ENCODE measurements at places on chromosomes 11 and 22.
A peak's percentile ranks its signal among the peaks of the same experiment; 100 is the strongest.

DNA sequence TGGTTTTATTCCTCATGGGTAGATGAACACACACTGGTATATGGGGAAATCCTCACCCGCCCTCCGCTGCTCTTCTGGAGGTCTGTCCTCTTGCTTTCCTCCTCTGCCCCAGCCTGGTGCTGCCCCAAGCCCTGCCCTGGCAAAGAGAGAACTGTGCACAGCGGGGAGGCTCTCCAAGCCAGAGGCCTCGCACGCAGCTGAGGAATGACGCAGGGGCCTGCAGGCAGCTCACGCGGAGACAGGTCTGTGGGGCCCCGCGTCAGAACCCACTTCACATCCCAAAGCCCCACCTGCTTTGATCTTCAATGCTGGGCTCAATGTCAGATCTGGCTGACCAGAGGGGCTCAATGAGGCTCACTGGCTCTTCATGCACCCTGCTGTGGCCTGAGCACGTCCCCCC is 10.0 kb downstream of the GATD1 start:
- DNase-seq: no peak

GRCh38 chr22:37175414-37176281 is 12.4 kb downstream of the C1QTNF6 start:
- peak; percentile 11 for DNase-seq

- DNase-seq: no peak
Measured at GRCh38 chr11:127649071-127649470, 648.5 kb upstream of the KIRREL3 start.

- no peak for DNase-seq
Measured at GRCh38 chr22:24973872-24974271, 21.4 kb downstream of the KIAA1671 start.

DNA sequence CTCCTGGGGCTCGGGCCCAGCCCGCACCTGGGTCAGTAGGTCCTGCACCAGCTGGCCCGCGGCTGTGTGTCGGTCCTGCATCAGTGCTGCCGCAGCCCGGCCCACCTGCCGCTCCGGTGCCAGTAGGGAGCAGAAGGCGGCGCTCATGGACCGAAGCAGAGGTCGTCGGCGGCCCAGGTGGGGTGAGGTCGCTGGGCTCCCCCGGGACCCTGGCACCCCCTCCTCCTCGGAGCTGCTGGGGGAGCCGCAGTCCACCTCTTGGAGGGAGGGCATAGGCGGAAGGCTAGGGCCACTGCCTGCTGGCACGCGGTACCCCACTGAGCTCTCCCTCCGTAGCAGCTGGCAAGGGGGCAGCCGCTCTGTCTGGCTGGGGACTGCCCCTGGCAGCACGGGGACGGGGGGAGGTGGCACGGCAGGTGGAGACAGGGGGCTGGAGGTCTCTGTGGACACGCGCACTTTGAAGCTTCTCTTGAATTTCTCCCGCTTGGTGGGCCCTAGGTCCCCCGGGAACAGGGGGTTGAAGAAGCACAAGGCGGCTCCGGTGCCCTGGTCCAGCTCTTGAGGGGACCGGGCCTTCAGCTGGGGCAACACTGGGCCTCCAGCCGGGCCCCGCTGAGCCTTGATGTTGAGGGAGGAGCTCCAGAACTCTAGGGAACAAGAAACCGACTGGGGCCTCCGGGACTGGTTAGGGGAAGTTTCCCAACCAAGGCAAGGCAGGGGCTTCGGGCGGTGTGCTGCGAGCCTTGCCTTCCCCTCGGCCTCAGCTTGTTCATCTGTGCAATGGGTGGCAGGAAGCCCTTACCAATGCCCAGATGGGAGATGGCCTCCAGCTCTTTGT is 1.4 kb downstream of the RIN1 start:
- no peak for DNase-seq

GRCh38 chr11:34204396-34205279 is 99.2 kb downstream of the NAT10 start:
- DNase-seq: no peak

DNA sequence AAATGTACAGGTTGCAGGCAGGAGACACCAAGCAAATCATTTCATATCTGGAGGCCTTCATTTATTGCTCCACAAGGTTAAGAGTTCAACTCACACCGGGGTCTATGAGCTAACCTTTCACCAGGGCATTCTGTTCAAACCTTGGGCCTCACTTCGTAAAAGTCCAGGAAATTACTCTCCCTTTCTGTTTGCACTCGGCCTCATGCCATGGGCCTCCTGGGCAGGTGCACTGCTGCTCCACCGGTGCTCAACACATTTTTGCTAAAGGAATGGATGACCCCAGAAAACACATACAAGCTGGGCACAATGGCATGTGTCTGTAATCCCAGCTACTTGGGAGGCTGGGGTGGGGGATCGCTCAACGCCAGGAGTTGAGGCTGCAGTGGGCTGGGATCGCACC is 16.6 kb upstream of the RRP7A start:
- no peak for DNase-seq

DNA sequence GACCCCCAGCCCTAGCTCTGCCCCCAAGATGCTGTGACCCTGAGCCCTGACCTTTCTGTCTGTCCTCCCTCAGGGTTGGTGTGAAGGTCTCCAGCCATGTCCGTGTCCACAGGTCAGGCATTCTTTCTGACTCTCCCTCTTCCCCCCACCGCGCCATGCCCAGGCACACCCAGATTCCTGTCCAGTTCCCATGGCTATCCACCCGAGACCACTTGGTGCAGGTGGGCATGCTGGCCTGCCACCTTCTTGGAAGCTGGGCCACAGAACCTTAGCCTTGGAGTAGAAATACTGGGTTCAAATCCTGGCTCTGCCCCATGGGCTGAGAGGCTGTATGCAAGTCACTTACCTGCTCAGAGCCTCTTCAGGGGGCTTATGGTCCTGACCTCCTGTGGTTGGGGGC is 2.3 kb upstream of the PLCB3 start:
- no peak for DNase-seq

DNA sequence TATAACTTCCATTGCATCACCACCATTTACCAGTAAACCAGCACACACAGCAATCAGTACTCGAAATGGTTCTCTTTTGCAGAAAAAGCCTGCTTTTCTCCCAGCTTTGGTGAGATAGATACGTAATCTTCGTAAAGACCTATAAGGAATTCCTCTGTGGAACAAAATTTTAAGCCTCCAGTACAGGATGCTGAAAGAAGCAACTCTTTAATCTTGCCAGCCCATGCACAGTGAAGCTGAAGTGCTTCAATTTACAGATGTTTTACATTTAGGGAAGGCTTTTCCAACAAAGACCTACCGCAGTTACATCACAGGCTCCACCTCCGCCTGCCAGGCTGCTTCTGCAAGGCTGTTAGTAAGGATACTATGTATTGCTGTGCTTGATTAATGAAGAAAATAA is 1.9 kb downstream of the ELMOD1 start:
- no peak for DNase-seq

GRCh38 chr11:115317277-115318185 is 186.7 kb downstream of the CADM1 start:
- DNase-seq: no peak

GRCh38 chr11:44559207-44559939 is 6.1 kb upstream of the CD82 start:
- DNase-seq: no peak

DNA sequence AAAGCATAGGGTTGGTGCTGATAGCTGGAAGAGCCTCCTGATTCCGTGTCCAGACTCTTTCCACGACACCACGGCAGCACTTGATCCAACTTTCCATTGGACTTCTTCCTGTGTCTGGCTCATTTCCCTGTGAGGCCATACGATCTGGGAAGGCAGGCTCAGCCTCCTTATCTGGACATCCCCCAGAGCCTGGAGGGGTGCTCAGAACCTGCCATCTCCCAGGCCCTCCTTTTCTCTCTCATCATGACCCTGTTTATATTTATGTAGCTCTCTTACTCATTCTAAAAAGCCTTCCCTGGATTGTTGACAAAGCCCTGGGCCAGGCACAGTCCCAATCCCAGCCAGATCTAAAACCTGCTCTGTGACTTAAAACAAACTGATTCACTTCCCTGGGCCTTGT is 7.8 kb upstream of the BCL9L start:
- DNase-seq: peak; percentile 24

GRCh38 chr22:24391836-24392217 is 35.6 kb upstream of the ADORA2A start:
- no peak for DNase-seq

- DNase-seq: no peak
Measured at GRCh38 chr11:33063326-33063881, 24.0 kb downstream of the TCP11L1 start.

DNA sequence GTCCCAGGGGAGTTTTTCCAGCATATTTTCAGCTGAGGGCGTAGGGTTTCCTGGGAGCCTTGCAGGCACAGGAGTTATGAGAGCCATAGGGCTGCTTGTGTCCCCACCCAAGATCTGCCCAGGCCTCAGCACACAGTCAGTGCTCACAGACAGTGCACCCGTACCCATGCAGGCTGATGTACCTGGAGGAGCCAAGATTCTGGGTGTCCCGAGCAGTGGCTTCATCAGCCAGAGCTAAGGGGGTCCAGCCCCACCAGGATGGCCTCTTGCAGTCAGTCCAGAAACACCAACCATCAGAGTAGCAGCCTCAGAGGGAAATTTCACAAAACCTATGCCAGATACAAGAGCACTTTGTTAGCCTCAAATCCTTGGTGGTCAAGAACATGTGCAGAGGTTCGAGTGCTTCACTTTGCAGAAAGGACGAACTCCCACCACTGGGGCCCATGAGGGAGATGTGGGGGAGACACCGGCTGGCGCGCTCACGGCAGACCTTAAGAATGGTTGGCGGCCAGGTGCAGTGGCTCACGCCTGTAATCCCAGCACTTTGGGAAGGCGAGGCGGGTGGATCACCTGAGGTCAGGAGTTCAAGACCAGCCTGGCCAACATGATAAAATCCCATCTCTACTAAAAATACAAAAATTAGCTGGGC is 43.8 kb upstream of the RTL6 start:
- no peak for DNase-seq

GRCh38 chr11:4577761-4578160 is 3.8 kb upstream of the OR52I2 start:
- DNase-seq: no peak

DNA sequence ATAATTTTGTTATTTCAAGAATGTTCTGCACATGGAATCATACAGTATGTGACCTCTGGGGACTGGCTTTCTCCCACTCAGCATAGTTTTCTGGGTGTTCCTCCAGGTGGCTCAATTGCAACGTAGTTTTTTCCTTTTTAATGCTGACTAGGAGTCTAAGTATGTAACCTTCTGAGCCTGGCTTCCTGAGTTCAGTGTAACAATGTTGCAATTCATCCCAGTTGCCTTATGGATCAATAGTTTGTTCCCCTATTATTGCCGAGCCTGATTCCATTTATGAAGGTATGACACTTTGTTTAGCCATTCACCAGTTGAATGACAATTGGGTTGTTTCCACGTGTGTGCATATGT is 128.3 kb downstream of the CRYBB2 start:
- DNase-seq: no peak

GRCh38 chr22:27796829-27797519 is 4.6 kb downstream of the MN1 start:
- DNase-seq: peak; percentile 58

DNA sequence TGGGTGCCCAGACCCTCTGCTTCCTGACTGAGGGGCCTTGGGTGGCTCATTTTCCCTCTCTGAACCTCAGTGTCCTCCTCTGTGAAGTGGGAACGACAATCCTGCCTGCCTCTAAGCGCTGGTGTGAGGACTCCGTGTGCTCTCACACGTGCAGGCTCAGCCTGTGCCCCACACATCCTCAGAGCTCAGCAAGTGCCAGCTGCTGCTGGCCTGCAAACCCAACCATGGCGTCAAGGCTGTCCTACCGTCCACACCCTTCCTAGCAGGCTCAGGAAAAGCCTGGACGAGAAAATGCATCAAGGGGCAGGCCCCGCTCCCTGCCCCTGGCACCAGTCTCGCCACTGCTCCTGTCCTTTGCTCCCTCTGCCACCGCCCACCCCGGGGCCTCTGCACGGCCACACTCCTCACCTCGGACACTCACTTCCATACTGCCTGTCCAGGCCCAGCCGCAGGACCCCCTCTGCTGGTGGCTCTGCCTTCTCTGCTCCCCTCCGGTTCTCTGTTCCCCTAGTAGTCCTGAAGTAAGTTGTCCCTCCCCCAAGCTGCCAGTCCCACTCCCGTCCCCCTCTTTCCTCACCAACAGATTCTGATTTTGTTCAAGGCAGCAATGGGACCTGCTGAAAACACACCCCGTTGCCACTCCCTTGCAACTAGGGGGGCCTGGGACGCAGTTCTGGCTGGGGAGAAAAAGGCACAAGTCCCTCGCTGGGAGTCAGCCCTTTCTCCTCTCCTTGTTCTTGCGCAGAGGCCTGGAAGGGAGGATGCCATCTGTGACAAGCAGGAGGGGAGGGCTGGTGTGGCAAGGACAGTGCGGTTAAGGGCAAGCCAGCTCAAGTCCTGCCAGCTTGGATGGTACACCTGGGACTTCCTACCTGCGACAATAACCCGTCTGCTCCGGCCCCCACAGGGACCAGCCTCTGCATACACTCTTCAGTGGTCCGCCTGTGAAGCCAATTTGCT is 62.2 kb downstream of the ARFGAP3 start:
- DNase-seq: no peak

DNA sequence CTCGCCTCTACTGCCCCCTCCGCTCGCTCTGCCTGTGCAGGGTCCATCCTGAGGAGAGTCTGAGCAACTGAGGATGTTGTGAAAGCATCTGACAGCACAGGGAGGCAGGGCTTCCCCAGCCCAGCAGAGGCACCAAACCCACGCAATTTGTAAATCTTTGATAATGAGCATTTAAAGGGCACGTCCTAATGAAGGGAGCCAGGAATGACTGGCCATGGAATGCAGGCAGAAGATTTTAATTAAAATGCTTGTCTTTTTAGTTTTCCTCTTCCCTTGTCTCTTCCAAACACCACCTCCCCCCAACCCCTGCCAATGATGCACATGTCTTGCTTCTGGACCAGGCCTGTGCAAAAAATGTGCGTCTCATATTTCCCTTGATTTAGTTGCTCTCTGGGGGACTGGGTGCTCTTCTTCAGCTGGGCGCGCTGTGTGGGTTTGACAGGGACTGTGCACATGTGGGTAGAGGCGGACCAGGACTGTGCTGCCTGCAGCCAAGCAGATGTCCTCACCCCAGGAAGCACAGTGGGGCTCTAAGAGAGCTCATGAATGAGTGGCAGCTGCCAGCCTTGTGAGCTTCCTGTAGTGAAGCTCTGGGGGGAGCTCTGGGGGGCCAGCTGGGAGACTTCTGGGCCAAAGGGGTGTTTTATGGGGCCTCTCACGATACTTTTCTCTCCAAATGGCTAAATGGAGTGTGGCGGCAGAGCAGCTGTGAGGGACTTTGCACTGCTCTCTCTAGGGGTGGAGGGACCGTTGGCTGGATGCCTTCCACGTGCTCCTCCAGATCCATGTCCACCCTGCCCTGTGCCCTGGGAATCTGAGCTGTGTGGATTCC is 273.5 kb downstream of the ST3GAL4 start:
- no peak for DNase-seq

GRCh38 chr22:20091690-20092476 is 11.8 kb downstream of the DGCR8 start:
- no peak for DNase-seq

GRCh38 chr11:31722754-31723153 is 88.4 kb downstream of the PAX6 start:
- no peak for DNase-seq

DNA sequence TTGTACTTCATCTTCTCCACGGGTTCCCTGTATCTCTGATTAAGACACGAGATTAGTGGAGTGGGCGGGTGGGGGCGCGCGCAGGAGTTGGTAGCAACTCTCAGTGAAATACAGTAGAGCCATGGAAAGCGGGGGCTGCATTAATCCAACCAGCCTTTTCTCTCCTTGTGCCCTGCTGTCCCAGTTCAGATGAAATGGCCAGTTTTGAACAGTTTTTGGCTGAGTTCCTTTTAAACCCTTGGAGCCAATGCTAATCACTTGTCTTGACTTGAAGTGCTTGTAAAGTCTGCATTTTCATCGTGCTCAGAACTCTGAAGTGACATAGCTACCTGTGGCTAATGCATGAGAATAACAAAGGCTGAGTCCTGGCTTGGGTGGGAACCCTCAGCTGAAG is 734 bp upstream of the TMEM123 start:
- no peak for DNase-seq
